IMR-90 (cell line): ENCODE measurements at places on chromosomes 2 and 18. TPM values are rescaled to one million over a fixed set of nuclear protein-coding genes. Genes with fewer than 3 reads are reported as not detected.

The CYTIP gene
- total RNA-seq = not detected in 2 replicates

The CXCR1 gene
- not detected in 2 replicates for total RNA-seq

The RNF152 gene
- 18.5 and 18.9 TPM in 2 replicates for total RNA-seq

The GATA6 gene
- total RNA-seq = 2.5 and 3.3 TPM in 2 replicates

The IL36B gene
- not detected in 2 replicates for total RNA-seq

The NTSR2 gene
- not detected in 2 replicates for total RNA-seq

The LCT gene
- under 0.01 TPM in 1 of 2 replicates, not detected in the other for total RNA-seq

The GRP gene
- not detected in 2 replicates for total RNA-seq

The PIEZO2 gene
- 3.3 and 4.1 TPM in 2 replicates for total RNA-seq

The CDH7 gene
- not detected in 2 replicates for total RNA-seq

The ERFE gene
- total RNA-seq = 0.56 and 1.3 TPM in 2 replicates

The ALLC gene
- not detected in 2 replicates for total RNA-seq

The KLHL14 gene
- not detected in 2 replicates for total RNA-seq

The FBXO41 gene
- total RNA-seq = 0.54 and 0.83 TPM in 2 replicates

The C2orf72 gene
- 0.18 TPM in 1 of 2 replicates, not detected in the other for total RNA-seq

The CDH2 gene
- 105 and 111 TPM in 2 replicates for total RNA-seq

The SMYD1 gene
- total RNA-seq = not detected in 2 replicates

The ANKRD44 gene
- 11.7 and 15.6 TPM in 2 replicates for total RNA-seq

The SLC16A14 gene
- 0.56 and 0.90 TPM in 2 replicates for total RNA-seq

The EPB41L3 gene
- 70.3 and 90.5 TPM in 2 replicates for total RNA-seq

The MBD1 gene
- 31.7 TPM in 2 replicates for total RNA-seq

The CAVIN2 gene
- 11.5 and 12.5 TPM in 2 replicates for total RNA-seq

The CPO gene
- not detected in 2 replicates for total RNA-seq

The CNGA3 gene
- total RNA-seq = under 0.01 TPM in 1 of 2 replicates, not detected in the other

The SLC23A3 gene
- total RNA-seq = under 0.01 and 0.18 TPM in 2 replicates
